Type B pancreatic cell (in vitro differentiated cells): ENCODE measurements at places on chromosomes 2 and 18. TPM values are rescaled to one million over a fixed set of nuclear protein-coding genes. Genes with fewer than 3 reads are reported as not detected.
A peak's percentile ranks its signal among the peaks of the same experiment; 100 is the strongest.

Gene AFF3
- 8.3 and 29.2 TPM in 2 replicates for total RNA-seq

Gene WDR33
- total RNA-seq = 54.7 and 58.4 TPM in 2 replicates

Gene HOXD12
- total RNA-seq = not detected in 2 replicates

DNA sequence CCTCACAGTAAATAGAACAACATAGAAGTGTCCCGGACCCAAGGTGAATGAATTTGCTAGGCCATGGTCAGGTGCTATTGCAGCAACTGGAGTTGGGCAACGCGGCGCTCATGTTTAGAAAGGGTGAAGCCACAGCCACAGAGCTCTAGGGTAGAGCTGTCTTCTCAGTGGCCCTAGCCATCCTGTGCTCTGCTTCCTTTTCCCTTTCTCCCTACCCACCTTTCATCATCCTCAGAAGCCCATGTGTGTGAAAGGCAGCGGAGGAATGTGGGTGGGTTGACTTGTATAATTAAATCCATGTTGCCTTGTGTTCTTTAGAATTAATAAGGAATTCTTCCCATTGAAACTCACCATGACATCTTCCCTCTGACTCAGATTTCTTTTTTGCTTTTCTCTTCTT is 336.7 kb downstream of the OSR1 start:
- H3K36me3 ChIP-seq = no peaks in the 10 kb centered on the region
- DNase-seq = no peak
- peaks cover 16% of the 10 kb centered on the region for H3K4me1 ChIP-seq

- H3K36me3 ChIP-seq = no peaks in the 10 kb centered on the region
- H3K27ac ChIP-seq = no peak overlapping the region
- DNase-seq = no peak
- H3K4me3 ChIP-seq = no peak overlapping the region
- H3K27me3 ChIP-seq = peaks cover 60% of the 10 kb centered on the region
Measured at GRCh38 chr18:13259701-13260100, 41.1 kb downstream of the LDLRAD4 start.

Gene NR4A2
- 4.4 and 11.0 TPM in 2 replicates for total RNA-seq

DNA sequence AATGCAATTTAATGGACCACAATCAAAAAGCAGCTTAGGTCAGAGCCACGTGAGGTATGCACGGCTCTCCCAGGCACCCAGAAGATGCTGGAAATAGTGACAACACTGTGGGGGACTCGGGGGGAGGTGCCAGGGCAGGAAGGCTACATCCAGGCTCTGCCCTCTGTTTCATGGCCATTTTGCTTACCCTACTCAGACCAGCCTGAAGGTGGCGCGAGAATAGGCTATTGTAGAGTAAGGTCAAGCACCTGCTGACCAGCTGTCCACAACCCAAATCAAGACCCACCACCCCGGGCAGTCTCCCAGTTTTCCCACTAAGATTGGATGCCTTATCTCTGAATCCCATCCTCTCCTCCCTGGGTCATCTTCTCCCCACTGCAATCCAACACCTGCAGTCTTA is 115.7 kb downstream of the VIT start:
- no peak for DNase-seq
- no peaks in the 10 kb centered on the region for H3K36me3 ChIP-seq

Gene FAM98A
- 41.3 and 54.1 TPM in 2 replicates for total RNA-seq

- H3K4me1 ChIP-seq = no peaks in the 10 kb centered on the region
- no peaks in the 10 kb centered on the region for H3K27me3 ChIP-seq
- DNase-seq = no peak
- H3K27ac ChIP-seq = no peak overlapping the region
Measured at GRCh38 chr18:12497296-12497695, 89.6 kb downstream of the PRELID3A start.

- H3K36me3 ChIP-seq = no peaks in the 10 kb centered on the region
- DNase-seq = no peak
- H3K4me3 ChIP-seq = peak overlapping the region; percentile 93
- H3K27me3 ChIP-seq = no peaks in the 10 kb centered on the region
- peaks cover 27% of the 10 kb centered on the region for H3K4me1 ChIP-seq
Measured at GRCh38 chr2:64768491-64769005, 114.8 kb upstream of the SERTAD2 start.

DNA sequence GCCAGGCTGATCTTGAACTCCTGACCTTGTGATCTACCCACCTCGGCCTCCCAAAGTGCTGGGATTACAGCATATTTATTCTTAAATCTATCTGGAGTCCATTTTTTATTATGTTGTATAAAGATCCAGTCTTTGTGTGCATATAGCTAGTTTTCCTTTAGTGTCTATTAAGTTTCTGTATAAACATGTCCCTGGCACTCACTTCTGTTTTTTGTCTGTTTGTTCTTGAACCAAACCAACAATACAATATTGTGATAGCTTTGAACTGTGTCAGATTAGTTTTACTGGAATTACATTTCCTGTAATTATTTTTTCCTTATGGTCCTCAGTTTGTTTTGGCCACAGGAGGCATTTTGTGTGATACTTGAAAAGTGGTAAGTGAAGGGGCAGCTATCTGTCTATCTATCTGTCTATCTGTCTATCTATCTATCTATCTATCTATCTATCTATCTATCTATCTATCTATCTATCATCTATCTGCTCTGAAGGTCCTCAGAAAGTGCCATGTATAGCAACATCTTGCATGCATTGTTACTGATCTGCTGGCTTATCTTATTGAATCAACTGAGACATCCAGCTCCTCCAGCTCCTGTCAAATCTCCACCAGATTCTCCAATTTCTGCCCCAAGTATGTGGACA is 70.9 kb upstream of the ACVR1 start:
- no peaks in the 10 kb centered on the region for H3K4me1 ChIP-seq
- H3K27ac ChIP-seq = no peak overlapping the region
- no peaks in the 10 kb centered on the region for H3K27me3 ChIP-seq
- DNase-seq = no peak
- H3K36me3 ChIP-seq = no peaks in the 10 kb centered on the region

Gene C18orf32
- total RNA-seq = 42.1 and 56.5 TPM in 2 replicates

GRCh38 chr2:43152186-43152585 is 74.2 kb downstream of the ZFP36L2 start:
- no peaks in the 10 kb centered on the region for H3K27me3 ChIP-seq
- peaks cover 36% of the 10 kb centered on the region for H3K4me1 ChIP-seq
- no peak for DNase-seq

- peaks cover 16% of the 10 kb centered on the region for H3K4me1 ChIP-seq
- H3K27ac ChIP-seq = no peak overlapping the region
- no peak for DNase-seq
- H3K36me3 ChIP-seq = no peaks in the 10 kb centered on the region
- peaks cover 12% of the 10 kb centered on the region for H3K27me3 ChIP-seq
Measured at GRCh38 chr18:11665587-11665986, 23.5 kb upstream of the GNAL start.

Gene FASTKD2
- 32.1 and 33.6 TPM in 2 replicates for total RNA-seq

- H3K27ac ChIP-seq = no peak overlapping the region
- no peak for DNase-seq
- H3K36me3 ChIP-seq = no peaks in the 10 kb centered on the region
- H3K4me3 ChIP-seq = no peak overlapping the region
Measured at GRCh38 chr2:223008162-223008561, 43.8 kb upstream of the KCNE4 start.

DNA sequence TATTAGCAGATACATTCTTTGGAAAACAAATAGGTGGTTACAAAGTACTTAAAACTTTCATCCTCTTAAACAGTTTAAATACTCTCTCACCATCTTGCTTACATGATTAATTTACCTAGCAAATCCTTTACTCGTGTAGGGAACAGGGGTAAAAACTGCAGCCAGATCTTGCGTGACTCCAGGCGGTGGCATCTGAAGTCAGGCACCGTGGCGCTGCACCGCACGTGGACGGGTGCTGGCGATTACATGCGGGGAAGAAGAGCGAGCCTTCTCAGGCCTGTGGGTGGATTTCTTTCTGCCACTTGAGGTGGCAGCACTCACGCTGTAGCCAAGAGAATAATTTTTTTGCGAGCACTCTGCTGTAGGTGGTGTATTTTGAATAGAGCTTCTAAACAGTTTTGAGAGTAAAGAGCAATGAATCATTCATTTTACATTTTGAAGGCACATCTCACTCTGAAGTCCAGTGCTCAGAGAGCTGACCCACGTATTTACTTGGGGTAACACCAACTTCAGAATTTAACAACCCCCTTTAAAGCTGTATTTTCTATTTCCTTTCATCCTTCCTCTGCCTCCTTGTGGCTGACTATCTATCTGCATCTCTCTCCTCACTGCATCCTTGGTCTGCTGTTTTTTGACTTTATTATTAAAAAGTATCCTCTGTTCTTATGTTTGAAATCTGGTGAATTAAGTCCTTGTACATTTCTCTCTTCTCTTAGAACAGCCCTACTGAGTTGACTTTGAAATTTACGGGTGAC is 68.9 kb downstream of the EPAS1 start:
- H3K4me1 ChIP-seq = peaks cover 18% of the 10 kb centered on the region
- H3K27ac ChIP-seq = no peak overlapping the region
- no peak for DNase-seq
- H3K27me3 ChIP-seq = no peaks in the 10 kb centered on the region
- H3K36me3 ChIP-seq = peaks cover 6% of the 10 kb centered on the region

DNA sequence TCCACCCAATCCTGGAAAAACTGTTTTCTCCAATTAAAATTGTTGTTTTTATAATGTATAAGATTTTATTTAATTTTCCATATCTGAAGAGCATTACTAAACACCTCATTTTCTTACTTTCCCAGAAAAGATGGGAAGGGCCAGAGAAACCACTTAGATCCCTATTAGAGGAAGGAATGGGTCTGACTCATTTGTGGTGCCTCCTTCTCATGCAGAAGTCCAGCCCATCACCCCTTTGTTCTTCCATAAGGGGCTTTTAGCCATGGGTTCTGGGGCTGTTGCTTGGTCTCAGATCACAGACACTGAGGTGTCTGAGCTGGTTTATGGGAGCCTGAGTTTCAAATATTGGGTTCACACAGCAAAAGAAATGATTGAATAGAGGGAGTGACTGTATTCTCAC is 152.2 kb downstream of the ESCO1 start:
- DNase-seq = no peak
- H3K27me3 ChIP-seq = no peaks in the 10 kb centered on the region
- no peak overlapping the region for H3K4me3 ChIP-seq
- peaks cover 27% of the 10 kb centered on the region for H3K4me1 ChIP-seq
- peaks cover 4% of the 10 kb centered on the region for H3K36me3 ChIP-seq

DNA sequence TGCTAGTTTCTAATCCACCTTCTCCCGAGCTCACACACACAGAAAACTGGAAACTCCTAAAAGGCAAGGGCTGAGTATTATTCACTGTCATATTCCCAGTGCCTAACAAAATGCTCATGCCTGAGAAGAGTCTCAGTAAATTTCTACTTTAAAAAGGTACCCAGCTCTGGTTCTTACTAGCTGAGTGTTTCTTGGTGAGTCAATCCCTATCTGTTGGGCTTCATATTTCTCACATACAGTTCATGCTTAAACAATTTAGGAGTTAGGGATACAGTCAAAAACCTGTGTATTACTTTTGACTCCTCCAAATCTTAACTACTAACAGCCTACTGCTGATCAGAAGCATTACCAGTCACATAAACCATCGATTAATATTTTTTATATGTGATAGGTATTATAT is 204.9 kb downstream of the EN1 start:
- H3K36me3 ChIP-seq = no peaks in the 10 kb centered on the region
- H3K27ac ChIP-seq = no peak overlapping the region
- peaks cover 30% of the 10 kb centered on the region for H3K27me3 ChIP-seq

Gene CD28
- 0.17 TPM in 1 of 2 replicates, not detected in the other for total RNA-seq

Gene UXS1
- total RNA-seq = 55.5 and 58.5 TPM in 2 replicates

DNA sequence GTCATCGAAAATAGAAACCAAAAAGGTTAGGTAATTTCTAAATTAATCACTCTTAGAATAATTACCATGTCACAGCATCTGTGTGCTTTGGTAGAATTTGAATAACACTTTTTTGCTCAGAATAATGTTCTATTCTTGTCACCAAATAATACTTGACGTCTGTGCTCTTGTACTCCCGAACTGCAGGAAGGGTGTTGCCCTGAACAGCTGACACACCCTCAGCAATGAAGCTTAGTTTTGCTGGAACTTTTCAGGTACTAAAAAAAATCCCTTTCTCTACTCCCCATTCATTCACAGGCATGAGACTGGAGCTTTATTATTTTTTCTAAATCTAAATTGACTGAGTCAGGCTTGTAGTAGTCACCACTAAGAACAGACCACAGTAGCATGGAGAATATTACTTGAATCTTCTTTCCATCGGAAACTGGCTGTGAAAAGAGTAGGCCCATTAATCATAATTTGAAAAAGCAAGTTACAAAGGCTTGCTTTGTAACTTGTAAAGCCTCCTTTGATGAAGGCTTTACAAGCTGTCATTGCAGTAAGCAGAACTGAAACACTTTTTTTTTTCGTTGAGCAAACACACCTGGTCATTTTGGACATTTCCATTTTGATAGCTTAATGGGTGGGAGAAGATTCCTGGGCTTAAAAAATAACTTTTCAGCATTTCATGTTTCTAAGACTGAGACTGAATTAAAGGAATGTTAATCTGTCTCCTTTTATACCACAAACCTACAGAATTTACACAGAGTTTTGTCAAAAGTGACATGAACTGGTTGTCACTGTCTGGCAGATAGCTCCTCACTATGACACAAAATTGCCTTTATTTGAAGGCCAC is 70.3 kb upstream of the PELI1 start:
- peak overlapping the region; percentile 50 for H3K4me3 ChIP-seq
- H3K36me3 ChIP-seq = no peaks in the 10 kb centered on the region
- peak overlapping the region; percentile 92 for H3K27ac ChIP-seq
- no peak for DNase-seq
- peaks cover 31% of the 10 kb centered on the region for H3K4me1 ChIP-seq
- H3K27me3 ChIP-seq = no peaks in the 10 kb centered on the region

GRCh38 chr2:208134928-208135586 is 5.4 kb upstream of the CRYGC start:
- H3K4me3 ChIP-seq = no peak overlapping the region
- DNase-seq = no peak
- peaks cover 15% of the 10 kb centered on the region for H3K4me1 ChIP-seq
- H3K27me3 ChIP-seq = no peaks in the 10 kb centered on the region

DNA sequence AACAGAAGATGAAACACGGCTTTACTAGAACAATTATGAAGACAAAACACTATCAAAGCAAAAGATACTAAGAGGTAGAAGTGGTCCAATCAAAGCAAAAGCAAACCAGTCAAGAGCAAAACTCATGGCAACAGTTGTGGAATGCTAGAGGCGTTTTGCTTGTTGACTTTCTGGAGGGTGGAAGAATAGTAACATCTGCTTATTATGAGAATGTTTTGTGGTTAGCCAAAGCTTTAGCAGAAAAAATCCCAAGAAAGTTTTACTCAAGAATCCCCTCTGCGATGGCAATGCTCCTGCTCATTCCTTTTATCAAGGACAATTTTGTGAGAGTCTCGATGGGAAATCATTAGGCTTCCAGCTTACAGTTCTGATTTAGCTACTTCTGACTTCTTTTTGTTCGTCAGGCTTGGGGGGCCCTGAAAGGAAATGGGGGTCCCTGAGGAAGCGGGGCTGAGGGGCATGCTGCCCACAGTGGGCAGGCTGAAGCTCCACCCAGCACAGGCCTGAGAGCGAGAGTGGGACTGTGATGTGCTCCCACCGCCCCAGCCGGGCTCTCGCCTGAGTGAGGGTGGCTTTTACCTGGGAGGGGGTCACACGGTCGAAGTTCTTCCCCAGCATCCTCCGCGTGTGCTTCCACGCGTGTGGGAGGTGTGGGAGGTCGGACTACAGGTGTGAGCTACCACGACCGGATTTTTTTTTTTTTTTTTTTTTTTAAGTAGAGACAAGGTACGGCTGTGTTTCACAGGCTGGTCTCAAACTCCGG is 49.0 kb upstream of the MC4R start:
- no peak for DNase-seq
- H3K27ac ChIP-seq = no peak overlapping the region
- H3K4me1 ChIP-seq = no peaks in the 10 kb centered on the region
- H3K36me3 ChIP-seq = no peaks in the 10 kb centered on the region
- no peaks in the 10 kb centered on the region for H3K27me3 ChIP-seq
